ENCODE measurements at places on chromosomes 3 and 15.

DNA sequence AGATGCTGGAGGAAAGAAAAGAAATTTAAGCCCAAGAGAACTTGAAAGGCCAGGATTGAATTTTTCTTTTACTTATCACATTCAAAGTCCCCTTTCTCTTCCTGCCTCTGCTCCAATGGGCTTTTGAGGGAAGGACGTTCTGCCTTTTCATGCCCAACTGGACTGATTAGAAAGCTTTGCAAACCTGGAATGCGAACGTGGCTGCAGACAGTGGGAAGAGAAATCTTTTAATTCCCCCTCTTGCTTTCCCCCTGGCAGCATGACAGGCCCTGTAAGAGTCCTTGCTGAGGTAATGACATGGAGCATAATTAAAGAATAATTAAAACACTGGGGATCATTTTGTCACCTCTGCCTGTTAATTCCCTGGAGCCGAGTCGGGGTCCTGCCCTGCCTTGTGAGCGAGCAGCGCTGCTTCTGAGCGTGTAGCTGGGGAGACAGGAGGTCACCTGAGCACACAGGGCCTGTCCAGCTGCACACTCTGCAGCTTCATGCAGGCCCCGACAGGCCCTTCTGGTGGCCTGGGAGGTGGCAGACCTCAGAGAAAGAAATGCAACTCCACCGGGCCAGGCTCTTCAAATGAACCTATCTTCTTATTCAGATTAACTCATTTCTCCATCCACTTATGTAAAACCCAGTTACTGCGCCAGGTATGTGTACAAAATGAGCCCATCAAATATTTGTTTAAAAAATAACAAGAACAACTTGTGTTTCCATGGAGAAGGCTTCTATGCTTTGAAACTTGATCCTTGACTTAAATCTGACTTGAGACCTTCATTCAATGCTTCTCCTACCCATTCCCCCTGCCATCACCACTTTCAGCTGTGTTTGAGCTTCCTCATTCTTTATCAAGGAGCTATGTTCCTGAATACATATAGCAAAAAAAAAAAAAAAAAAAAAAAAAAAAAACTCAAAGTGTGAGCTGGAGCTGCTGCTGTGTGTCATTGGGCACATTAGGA lies 628.2 kb upstream of the CFAP20DC start:
- DNase-seq, result no peak

DNA sequence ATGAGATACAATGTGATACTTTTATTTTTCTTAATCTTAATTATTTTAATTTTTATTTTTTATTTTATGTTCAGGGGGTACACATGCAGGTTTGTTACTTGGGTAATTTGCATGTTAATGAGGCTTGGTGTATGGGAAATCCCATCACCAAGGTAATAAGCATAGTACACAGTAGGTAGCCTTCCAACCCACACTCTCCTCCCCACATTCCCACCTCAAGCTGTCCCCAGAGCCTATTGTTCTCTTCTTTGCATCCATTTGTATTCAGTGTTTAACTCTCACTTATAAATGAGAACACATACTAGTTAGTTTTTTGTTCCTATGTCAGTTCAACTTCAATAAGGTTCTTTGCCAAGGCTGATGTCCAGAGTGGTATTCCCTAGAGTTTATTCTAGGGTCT lies 1375.4 kb downstream of the NSUN3 start:
- no peak for DNase-seq

GRCh38 chr3:197791113-197791891 lies at the start of gene LRCH3:
LRCH3 (plus strand) TSS chr3:197791254; CDS start chr3:197791279, 25 bp downstream.
- peak; percentile 88 for DNase-seq

DNA sequence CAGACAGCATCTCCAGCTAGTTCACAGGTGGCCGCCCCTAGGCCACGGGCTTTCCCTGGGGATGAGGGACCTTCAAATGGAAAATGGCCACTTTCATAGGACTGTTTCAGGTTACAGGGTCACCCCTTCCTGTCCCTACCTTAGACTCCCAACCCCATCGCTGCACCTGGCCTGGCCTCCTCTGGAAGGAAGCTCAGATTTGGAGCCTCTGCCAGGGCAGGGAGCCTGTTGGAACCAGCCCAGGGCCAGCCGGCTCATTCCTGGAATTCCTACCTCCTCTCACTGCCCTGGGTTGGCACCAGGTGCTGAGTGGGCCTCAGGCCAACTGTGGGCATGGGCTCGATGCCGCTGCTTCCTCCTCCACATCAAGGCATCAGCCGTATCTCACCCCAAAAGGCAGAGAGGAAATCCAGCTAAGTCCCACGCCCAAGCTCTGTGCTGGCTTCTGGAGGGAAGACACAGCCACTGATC lies 42.2 kb downstream of the KLHL25 start:
- peak; percentile 55 for DNase-seq

GRCh38 chr15:62164014-62164395 lies 1.1 kb downstream of the C2CD4B start:
- DNase-seq, result no peak

DNA sequence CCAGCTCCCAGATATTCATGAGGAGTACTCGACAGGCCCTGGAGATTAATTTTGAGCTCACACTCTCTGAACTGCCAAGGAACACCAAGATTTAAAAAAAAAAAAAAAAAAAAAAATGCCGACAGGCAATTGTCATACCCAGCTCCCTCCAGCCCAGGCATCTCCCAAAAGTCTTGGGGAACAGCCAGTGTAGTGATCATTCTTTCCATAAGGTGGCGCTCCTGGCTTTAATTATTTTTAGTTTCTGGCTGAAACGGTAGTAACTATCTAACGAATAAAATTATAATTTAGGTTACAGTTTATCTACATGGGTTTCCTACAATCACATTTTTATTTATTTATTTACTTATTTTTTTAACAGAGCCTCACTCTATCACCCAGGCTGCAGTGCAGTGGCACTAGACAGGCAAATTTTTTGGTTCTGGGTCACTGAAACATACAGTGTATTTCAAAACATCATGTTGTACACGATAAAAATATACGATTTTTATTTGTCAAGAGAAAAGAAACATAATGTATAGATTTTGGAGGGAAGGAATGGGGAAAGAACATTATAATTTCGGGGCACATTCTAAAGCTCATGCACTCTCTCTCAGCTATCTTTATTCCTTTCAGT lies 157.3 kb downstream of the ADAMTS9 start:
- peak; percentile 84 for DNase-seq

Measured in sciatic nerve (tissue), 2 donors.